CD4-positive, alpha-beta T cell treated with Interleukin-21 for 1 hour (primary cell): ENCODE measurements at places on chromosomes 5 and 9.

- DNase-seq, result peak; percentile 45
Measured at GRCh38 chr5:111227801-111228200, 3.6 kb downstream of the CAMK4 start.

DNA sequence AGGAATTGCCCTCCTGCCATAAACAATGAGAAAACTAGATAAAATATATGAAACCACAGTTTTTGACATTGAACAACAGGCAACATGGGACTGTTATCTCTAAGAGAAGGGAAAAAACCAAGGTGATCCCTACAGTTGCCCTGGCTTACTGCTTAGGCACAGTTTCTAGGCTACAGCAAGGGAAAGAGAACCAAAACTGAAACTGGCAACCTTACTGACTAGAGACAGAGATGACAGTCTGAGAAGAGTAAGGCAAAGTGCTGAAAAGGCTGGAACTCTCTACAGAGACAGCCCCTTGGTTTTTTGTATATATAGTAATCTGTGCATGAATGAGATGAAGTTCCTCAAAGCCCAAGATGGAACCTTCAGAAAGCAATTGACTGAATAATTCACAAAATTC, 36.2 kb upstream of the REEP2 start:
- DNase-seq, result no peak

- DNase-seq, result no peak
Measured at GRCh38 chr5:55633574-55634208, 78.4 kb downstream of the SLC38A9 start.

DNA sequence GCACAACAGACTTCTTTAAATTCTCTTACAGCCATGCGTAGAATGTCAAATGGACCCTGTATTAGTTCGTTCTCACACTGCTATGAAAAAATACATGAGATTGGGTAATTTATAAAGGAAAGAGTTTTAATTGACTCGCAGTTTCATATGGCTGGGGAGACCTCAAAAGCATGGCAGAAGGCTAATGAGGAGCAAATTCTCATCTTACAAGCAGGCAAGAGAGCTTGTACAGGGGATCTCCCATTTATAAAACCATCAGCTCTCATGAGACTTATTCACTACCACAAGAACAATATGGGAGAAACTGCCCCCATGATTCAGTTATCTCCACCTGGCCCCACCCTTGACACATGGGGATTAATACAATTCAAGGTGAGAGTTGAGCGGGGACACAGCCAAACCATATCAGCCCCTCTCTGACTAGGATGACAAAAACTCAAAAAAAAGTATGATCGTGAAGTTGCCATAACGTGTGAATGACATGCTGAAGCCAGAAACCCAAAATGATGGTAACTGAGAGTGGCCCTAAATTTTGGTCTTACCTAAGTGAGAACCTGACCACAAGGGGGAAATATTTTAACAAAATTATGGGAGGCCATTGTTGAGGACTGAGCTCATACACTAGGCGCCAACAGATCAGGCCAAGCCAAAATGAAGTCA, 17.5 kb upstream of the TEX10 start:
- DNase-seq, result no peak

- no peak for DNase-seq
Measured at GRCh38 chr5:136195971-136196820, 3.2 kb upstream of the SMIM32 start.

DNA sequence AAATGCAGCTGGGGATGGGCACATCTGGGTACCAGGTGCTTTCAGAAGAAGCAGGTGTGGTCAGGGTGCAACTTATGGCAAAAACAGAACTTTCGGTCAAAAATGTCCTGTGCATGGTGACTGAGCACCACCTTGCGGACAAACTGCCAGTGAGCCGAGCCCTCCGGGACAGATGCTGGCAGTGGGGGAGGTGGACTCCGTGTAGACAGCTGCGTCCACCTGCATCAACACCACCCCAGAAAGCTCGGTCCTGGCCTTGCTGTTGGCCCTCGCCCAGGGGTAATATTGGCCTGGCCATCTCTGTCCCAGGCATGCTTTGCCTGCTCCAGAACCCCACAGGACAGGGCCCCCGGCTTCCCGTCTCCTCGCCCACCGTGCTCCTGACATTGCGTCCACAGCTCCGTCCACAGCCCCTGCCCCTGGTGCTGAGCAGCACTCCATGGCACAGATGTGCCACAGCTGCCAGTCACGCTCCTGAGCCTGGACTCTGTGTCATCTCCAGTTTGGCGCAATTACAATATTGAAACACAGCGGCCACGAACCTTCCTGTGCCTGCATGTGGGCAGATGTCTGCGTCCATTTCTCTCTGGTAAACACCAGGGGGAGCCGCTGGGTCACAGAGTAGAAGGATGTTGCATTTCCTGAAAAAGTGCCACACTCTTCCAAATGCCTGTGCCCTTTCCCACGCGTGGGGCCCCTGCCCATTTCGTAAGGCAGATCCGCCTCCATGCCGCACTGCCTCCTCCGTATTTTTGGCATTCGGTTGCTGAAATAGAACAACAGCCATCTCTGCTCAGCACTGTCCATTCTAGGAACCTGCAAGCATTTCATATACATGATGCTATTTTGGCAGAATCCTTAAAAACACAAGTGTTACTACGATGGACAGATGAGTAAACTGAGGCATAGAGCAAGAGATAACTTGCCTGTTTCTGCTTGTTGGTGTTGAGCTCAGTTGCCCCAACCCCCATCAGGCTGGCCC, 33.4 kb upstream of the SLC6A19 start:
- peak; percentile 71 for DNase-seq

DNA sequence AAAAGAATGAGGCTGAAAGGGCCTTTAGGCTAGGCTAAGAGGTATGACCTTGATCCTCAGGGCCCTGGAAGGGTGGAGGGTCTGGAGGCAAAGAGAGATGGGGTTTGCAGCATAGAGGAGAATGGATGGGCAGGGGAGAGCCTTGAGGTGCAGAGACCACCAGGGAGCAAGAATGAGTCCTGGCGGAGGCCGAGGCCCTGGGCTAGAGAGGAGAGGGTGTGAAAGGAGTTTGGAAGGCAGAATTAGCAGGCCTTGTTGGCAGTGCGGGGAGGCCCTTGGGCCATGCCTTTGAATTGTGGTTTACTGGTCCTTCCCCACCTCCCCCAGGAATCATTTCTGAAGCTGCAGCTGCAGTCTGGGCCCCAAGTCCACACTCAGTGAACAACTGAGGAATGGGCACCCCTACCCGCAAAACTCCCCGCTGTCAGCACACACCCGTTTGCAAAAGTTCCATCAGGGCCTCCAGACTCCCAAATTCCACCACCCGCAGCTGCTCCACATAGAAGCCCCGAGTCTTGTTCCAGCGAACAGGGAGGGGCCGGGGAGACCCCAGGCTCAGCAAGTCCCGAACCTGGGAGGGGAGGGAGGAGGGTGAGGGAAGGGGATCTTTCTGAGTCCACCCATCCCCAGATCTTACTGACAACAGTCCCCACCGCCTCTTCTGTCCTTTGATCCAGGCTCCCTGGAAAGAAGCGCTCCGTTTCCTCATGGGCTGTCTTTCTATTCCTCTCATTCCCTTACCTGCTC, 2.1 kb downstream of the KIF12 start:
- no peak for DNase-seq

GRCh38 chr5:176741561-176742211, 68.7 kb upstream of the UNC5A start:
- DNase-seq, result no peak

DNA sequence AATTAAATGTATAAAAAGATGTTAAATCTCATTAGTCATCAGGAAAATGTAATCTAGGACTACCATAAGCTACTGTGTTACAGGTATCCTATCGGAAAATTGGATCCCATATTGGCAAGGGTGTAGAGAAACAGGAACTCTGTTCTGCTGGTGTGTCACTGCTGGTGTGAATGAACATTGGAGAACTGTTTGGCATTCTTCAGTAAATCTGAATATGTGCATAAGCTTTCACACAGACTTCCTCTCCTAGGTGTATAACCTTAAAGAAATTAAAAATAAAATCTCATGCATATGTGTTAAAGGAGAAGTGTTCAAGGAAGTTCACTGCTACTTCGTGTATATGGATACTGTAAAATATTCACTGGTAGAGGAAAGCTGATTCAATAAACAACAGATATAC, 484.6 kb upstream of the TLE4 start:
- DNase-seq, result no peak

GRCh38 chr9:37660691-37661090, 9.9 kb downstream of the FRMPD1 start:
- no peak for DNase-seq

DNA sequence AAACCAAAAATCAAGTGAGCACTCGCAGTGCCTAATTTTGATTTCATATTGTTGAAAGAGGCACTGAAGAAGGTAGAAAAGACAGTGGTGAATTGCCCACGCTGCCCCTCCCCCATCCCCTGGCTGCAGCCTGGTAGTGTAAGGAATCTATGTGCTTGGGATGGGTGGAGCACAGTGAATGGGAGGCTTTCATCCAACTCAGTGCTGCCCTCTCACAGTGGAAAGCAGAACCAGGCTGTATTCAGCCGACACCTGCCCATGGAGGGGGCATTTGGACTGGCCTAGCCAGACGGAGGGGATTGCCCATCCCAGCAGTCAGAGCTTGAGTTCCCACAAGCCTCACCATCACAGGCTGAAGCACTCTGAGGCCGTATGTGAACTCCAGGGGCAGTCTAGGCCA, 800.4 kb upstream of the DMAC1 start:
- DNase-seq, result no peak

GRCh38 chr9:107455425-107456135, 34.0 kb downstream of the KLF4 start:
- no peak for DNase-seq

GRCh38 chr5:53416144-53416738, 64.2 kb upstream of the FST start:
- no peak for DNase-seq

- DNase-seq, result peak; percentile 32
Measured at GRCh38 chr9:89606049-89606623, 1.3 kb downstream of the GADD45G start.

- no peak for DNase-seq
Measured at GRCh38 chr5:44546286-44546685, 157.1 kb upstream of the FGF10 start.

- DNase-seq, result no peak
Measured at GRCh38 chr5:169788168-169788567, 151.1 kb downstream of the DOCK2 start.

GRCh38 chr5:9667906-9668305, 37.8 kb upstream of the TAS2R1 start:
- no peak for DNase-seq

- DNase-seq, result no peak
Measured at GRCh38 chr5:115599502-115599901, 2.8 kb downstream of the TICAM2 start.
